ENCODE measurements at places on chromosomes 6 and 20.

DNA sequence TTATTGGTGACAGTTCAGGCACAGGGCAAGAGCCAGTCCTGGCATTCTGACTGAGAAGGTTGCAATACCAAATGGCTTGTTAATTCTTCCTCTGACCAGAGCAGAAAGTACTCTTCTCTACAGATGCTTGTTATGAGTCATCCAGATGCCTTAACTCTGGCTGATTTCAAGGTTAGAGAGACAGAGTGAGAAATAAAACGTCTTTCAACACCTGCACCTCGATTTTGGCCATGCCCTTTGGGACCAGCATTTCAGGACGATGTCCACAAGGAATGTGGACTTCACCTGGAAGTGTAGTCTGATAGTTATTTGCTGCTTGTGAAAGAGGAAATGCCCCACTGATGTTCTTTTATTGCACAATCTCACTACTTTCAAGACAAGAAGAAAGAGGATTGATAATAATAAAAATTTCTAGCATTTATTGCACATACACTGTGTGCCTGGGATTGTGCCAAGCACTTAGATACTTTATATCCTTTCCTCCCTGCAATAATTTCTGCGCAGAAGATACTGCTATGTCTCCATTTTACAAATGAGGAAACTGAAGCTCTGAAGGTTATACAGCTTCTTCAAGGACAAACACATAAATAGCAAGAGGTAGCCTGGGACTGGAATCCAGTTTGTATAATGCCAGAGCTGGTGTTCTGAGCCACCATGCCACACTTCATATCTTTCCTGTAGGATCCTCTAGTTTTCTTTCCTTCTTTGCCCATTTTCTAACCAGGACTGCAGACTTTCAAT, 33.5 kb upstream of the MCM3 start:
- no peak for DNase-seq

- no peak for DNase-seq
Observed at GRCh38 chr6:20178327-20178726, 33.9 kb downstream of the MBOAT1 start.

DNA sequence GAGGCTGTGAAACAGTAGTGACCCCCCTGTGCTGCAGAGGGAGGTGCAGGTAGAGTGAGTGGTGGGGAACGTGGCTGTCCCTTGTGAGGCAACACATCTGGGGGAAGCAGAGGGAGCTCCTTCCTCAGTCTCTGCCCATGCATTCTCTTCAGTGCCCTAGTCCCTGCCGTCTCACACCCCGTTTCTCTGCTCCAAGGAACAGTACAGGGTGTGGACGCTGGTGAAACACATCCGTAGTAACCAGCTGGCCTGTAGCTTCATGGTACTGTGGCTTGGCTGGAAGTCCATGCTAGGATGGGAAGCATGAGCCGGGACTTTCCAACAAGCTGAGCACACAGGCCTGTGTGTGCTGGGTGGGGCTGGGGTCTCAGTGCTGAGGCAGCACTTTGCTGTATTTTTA, 25.4 kb upstream of the CST3 start:
- DNase-seq, result no peak

GRCh38 chr20:64244281-64244805, 11.2 kb upstream of the PCMTD2 start:
- no peak for DNase-seq

DNA sequence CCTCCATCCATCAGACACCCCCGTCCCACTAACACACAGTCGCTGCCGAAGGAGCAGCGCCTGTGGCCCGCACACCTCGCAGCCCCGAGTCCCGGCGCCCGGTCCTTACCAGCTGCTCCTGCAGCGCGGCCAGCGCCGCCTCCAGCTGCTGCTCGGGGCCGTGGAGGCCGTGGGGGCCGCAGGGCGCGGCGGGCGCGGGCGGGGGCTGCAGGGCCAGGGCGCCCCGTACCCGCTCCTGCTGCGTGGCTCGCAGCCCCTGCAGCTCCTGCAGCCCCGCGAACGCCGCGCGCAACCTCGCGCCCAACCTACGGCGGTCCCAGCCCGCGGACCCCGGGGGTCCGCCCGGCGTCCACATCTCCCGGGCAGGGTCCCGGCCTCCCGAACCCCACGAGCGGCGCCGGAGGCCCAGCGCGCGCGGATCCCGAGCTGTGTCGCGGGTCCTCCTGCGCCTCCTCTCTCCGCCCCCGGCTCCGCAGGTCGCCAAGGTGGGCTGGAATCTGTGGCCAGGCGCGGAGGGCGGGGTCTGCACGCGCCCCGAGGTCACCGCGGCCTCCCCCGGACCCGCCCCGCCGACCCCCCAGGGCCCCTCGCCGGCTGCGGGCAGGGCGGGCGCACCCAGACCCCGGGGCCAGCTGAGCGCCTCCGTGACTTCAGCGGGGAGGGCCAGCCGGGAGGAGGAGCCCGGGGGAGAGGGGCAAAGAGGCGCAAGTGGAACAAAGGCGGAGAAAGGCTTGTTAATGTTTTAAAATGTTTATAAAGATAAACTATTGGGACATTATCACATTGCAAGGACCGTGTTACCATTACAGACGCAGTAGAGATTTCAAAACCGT, at the start of gene DACT2:
TSS of gene DACT2 (minus strand) at position 499 of the 833 bp plus-strand sequence. CDS start at position 355, 144 bp downstream.
- no peak for DNase-seq

GRCh38 chr20:875115-875514, 41.0 kb downstream of the ANGPT4 start:
- no peak for DNase-seq

- peak; percentile 20 for DNase-seq
Observed at GRCh38 chr6:104256646-104257045, 603.1 kb downstream of the HACE1 start.

GRCh38 chr20:64035933-64036345, at the start of gene C20orf204:
C20orf204 (plus strand) TSS chr20:64036182; CDS start chr20:64036324, 142 bp downstream.
- DNase-seq, result no peak

DNA sequence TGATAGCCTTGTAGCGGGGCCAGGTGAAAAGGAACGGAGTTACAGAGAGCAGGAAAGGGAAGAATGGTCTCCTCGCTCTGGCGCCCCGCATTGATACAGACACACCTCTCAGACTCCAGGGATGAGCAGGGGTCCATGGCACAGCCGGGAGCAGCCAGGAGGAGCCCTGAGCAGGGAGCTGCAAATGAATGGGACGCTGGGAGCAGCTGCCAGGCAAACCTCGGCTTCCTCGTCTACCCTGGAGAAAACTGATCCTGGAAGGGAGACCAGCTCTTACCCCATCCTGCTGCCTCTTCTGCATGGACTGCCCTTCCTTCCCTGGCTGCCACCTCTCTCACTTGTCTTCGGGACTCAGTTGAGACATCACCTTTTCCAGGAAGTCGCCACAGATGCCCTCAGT, 97.3 kb upstream of the MAFB start:
- no peak for DNase-seq

DNA sequence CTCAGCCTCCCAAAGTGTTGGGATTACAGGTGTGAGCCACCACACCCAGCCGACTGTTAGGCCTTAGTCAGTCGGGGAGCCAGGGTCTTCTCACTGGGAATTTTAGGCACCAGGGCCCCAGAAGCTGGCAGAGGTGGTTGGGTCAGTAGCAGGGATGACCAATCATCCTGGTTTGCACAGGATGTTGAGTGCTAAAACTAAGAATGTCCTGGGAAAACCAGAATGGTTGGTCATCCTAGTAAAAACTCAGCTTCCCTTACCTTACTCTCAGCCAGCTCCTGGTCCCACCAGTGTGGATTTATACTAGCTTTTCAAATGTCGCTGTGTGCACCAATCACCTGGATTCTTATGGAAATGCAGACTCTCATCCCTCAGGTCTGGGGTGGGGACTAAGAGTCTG, 31.8 kb downstream of the KCNG1 start:
- no peak for DNase-seq

DNA sequence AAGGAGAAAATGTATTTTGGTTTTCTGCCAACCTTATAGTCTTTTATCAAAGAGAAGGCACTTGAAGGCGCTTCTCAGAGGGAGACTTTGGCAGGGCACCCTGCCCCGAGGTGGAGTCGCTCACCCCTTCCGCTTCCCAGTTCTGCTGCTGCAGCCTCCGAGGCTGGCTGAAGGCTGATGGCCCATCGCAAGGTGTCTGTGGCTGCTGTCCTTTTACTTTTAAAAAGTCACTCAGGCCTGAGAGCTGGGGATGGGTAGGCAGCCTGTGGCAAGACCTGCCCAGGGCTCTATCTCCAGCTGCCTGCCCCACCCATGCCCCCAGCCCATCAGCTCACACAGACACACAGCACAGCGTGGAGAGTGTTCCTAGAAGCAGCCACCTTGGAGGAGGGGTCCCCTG, 206.6 kb upstream of the CST7 start:
- no peak for DNase-seq

- DNase-seq, result no peak
Observed at GRCh38 chr6:53439556-53439955, 90.8 kb upstream of the ELOVL5 start.

DNA sequence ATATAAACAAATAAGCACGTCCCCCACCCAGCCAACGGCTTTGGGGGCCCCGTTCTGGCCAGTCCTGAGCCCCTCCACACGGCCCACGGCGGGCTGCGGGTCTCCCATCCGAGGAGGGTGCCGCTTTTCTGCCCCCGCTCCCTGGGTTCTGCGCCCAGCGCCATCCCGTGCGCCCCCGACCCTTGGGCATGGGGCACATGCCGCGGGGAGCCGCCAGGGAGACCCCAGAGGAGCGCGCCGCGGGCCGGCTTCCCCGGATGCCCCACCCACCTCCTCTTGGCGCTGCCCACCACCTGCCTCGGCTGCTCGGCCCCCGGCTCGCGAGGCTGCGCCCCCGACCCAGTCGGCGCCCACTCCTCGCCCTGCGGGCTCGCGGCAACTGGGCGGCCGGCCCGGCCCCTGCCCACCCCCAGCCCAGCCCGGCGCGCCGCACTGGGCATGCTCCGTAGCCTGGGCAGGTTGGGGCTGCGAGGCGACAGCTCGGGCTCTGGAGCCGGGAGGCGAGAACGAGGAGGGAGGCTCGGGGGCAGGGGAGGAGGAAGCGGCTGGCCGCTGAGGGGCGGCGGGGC, 570 bp upstream of the PLCB4 start:
- peak; percentile 77 for DNase-seq

DNA sequence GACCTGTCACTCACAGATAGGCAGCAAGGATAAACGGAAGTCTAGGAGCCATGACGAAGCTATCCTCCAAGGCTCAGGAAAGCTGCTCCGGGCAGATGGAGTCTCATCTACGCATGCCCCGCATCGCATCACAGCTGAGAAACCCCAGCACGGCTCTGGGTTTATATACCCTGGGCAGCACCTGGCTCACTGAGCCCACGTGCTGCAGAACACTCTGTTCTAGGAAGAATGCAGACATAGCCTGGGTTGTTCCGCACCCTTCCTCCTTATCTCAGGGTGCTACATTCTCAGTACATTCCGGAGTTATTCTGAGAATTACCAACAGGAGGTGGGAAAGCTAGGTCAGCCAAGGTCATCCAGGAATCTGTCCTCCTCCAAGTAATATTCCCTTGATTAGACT, 260.4 kb downstream of the CBLN4 start:
- DNase-seq, result no peak

DNA sequence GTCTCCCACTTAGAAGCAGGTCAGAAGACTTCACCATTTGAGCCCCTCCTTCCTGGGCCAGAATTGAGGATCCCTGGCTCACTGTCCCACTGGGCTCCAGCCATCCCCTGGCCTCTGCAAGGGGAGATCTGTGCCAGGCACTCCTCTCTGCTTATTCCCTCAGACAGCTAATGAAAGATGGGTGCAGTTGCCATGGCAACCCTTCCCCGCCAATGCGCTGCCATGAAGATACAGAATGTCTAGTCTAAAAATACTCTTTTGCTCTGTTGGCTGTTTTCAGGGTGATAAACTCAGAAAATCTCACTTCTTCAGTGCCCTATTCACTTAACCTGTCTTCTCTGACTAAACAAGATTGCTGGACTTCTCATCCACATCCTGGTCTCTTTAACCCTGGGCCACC, 13.6 kb upstream of the TTLL2 start:
- no peak for DNase-seq

DNA sequence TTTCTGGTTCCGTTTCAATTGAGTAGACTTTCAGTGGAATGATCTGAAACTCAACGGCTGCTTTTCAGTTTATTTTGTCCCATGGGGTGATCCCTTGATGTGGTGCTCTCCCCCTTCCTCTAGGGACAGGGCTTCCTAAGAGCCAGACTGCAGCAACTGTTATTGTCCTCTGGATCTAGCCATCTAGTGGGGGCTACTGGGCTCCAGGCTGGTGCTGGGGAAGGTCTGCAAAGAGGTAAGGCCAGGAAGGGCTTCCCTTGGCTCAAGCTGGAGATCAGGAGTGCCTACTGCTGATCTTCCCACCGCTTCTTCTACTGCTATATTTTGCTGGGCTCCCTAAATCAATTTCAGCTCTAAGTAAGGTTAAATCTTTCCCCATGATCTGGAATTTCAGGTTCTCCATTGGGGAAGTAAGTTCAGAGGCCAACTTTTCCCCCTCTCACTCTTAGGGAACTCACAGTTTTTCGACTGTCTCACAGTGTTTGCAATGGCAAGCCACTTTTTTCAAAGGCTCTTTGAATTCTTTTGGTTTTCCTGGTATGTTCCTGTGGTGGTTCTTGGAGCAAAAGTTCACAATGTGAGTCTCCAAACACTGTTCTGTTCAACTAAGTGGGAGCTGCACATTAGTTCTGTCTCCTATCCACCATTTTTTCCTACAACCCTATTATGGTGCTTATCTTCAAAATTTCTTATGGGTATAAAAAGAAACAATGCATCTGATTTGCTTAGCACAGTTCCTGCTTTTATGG, 286.2 kb upstream of the EXOC2 start:
- DNase-seq, result no peak

DNA sequence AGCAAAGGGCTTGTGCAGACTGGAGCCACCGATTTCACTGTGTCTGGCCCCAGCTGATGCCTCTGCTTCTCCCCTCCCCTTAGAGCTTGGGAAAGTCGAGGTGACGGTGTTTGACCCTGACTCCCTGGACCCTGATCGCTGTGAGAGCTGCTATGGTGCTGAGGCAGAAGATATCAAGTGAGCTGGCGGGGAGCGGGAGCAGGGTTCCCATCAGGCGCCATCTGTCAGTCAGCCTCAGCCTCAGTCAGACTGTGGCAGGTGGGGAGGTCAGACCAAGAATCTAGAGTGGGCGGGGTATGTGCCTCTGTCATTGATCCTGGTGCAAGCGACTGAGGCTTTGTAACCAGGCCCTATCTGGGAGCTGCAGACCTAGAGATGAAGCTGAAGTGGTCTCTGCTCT, 5.5 kb downstream of the ERGIC3 start:
- no peak for DNase-seq

DNA sequence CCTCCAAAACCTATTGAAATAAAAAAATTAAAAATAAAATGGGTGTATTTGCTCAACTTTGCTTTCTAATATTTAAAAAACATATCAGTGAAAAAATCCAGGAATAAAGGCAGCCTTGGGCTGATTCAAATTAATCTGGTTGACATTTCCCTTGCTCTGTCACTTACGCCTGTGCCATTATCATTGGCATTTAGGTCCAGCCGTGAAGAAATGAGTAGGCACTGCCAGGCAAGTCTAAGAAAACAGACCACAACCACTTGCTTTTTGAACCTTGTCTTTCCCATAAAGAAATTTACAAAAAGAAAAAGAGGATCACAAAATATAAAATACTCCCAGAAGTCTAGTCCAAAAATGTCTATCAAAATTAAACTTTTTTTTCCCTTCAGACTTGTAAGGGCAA, 59.2 kb upstream of the HBS1L start:
- DNase-seq, result no peak

GRCh38 chr20:51208162-51208561, 185.3 kb upstream of the KCNG1 start:
- no peak for DNase-seq

GRCh38 chr20:64077094-64077493, 2.2 kb downstream of the RGS19 start:
- DNase-seq, result no peak

- DNase-seq, result no peak
Observed at GRCh38 chr6:70388814-70389213, 24.5 kb upstream of the FAM135A start.

GRCh38 chr20:56986931-56987720, 279.3 kb downstream of the BMP7 start:
- no peak for DNase-seq

GRCh38 chr6:122657601-122658000, 47.4 kb downstream of the PKIB start:
- DNase-seq, result no peak
